HL-60 (cell line): ENCODE measurements at places on chromosomes 2 and 18.

DNA sequence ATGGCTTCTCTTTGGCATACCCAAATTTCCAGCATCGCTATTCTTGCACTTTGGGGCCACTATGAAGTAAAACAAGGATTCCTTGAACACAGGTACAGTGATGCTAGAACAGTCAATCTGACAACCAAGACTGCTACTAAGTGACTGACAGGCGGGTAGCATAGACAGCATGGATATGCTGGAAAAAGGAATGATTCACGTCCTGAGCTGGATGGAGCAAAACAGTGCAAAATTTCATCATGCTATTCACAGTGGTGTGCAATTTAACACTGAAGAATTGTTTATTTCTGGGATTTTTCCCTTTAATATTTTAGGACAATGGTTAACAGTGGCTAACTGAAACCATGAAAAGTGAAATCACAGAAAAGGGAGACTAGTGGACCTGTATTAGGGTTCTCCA lies 1511.2 kb upstream of the ZEB2 start:
- DNase-seq, result no peak

GRCh38 chr2:148920559-148920958 lies 45.5 kb downstream of the KIF5C start:
- no peak for DNase-seq

DNA sequence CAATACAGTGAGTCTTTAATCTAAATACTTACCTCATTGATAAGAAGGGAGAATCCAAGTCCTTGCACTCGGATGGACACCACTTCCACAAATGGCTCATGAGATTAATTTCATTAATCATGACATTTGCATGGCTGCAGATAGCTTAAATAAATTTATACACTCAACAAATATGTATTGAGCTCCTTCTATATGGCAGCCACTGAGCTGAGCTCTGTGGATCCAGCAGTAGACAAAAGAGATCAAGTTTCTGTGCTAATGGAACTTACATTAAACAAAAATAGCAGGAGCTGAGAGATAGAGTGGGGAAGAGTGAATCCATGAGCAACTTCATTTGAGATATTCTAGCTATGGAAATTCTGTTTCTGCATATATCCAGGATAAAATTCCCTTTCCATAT lies 44.4 kb downstream of the RAB27B start:
- no peak for DNase-seq

DNA sequence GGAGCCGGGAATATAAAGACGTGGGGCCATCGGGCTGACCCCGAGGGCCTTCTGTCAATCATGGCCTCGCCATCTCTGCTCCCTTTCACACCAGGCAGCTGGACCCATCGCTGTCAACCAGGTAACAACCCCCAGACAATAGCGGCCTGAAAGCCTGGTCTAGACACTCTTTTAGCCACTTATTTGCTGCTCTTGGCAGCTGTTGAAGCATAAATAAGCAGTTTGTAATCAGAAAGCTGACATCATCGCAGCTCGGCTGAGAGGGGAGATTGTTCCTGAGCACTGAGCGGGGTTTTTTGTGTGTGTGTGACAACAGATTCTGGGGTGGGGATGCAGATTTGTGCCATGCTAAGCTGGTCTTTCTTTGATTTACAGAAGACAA lies 423.6 kb upstream of the POU3F3 start:
- DNase-seq, result no peak

DNA sequence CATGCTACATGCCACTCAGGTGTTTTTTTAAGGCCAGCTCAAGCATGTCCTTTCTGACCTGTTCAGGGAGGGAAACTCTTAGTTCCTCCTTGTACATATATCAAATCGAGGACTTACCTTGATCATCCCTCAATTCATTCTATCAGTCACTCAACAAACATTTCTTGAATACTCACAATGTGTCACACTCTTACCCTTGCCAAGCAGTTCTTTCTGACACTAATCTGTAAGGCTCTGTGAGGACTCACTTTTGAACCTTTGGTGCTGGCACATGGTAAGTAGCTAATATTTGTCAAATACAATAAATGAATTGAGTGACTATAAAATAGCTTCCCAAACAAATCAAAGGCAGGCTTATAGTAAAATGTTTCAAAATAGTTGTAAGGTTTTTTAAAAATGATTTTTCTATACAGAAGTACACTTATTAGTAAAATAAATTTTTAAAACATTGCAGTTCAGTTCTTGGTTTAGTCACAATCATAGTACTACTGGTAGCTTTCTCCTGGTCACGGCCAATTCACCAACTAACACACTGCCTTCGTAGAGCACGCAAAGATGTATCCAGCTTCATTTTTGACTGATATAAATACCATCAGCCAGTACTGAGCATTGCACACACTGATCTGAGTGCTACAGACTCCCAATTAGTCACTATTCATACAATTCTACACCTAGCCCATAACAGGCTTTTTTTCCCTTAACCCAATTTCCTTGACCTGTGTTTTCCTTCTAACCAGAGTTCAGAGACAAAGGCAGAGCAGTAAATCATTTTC lies 50.9 kb downstream of the ZEB2 start:
- DNase-seq, result no peak

DNA sequence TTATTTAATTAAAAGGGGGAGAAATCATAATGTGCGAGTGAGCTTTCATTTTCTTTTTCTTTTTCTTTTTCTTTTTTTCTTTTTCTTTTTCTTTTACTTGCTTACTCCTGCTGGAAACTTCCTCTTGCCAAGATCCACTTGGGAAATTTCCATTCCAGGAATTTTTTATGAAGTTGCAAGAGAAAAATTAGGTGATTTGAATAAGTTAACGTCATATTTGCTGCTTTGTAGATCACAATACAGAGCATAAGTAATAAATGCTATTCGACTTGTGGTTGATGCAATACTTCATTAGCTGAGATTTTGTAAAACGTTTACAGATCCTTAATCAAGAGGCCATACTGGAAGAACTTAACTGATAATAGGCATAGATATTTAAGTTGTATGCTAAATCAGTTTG lies 354.7 kb upstream of the SMIM21 start:
- no peak for DNase-seq

DNA sequence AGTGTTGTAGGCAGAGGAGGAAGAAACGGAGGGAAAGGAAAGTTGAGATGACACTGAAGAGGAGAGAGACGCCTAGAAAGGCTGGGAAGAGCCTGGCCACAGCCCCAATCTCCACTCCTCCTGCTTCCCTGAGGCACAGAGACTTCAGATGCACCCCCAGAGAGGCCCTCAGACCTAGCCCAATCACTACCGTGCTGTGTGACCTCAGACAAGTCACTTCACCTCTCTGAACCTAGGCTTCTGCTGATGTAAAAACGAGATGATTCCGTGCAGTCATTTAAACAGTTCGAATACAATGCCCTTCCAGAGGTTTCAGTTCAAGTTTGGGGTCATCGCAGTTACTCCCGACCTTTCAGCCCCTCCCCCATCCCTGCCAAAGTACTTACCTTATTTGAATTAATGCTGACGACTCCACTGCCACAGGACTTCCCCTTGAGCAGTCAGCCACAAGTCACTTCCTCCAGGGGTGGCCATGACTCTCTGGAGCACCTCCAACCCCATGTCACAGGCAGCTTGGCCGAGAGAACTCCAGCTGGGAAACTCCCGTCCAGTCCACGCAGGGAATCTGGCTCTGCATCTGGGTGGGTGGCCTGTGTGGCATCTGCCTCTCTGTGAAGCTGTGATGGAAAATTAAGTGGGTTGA lies 105.2 kb upstream of the ID2 start:
- DNase-seq, result no peak

GRCh38 chr2:17800219-17800618 lies 16.0 kb upstream of the MSGN1 start:
- DNase-seq, result no peak

DNA sequence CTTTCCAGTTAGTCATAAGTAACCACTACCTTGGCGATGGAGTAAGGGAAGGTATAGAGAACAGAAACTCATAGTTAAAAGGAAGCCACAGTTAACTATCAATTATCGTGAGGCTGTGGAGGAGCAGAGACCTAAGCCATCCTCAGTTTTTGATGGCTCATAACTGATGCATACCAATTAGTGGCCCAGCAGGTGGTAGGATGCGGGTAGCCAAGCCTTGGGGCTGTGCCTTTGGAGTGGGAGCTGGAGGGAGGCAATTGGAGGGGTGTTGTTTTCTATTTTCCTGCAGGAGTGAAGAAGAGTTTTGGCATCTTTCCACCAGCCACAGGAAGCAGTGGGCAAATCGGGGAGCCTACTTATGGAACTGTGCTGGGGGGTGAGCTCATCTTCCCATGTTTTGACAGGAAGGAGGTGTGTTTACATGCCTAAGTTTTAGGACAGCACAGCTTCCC lies 194.8 kb downstream of the TPGS2 start:
- no peak for DNase-seq

GRCh38 chr2:102112271-102112670 lies 30.3 kb upstream of the IL1R1 start:
- no peak for DNase-seq

DNA sequence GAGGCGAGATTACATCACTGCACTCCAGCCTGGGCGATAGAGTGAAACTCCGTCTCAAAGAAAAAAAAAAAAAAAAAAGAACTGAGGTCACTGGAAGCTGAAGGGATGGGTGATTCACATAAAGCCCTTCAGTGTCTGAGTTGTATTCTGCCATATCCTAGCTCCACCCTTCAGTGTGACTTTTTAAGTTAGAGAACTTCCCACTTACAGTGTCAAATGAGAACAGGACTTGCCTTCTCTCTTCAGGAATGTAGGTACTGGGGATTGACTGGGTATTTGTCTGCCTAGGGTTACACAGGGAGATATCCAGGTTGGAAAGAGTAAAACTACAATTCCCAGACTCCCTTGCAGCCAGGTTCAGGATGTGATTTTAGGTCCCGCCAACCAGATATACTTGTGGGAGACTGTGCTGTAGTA lies 37.9 kb downstream of the EHD3 start:
- DNase-seq, result no peak

- no peak for DNase-seq
Measured at GRCh38 chr2:110873056-110873502, 140.7 kb downstream of the ACOXL start.
